ENCODE measurements at places on chromosomes 16 and 17.

- no peak overlapping the region for H3K4me3 ChIP-seq
- H3K4me1 ChIP-seq: no peaks in the 10 kb centered on the region
- H3K27me3 ChIP-seq: no peaks in the 10 kb centered on the region
Observed at GRCh38 chr17:5555254-5555653, 29.1 kb downstream of the NLRP1 start.

GRCh38 chr17:30532871-30533270, 55.7 kb downstream of the GOSR1 start:
- H3K36me3 ChIP-seq: peaks cover 10% of the 10 kb centered on the region
- H3K27ac ChIP-seq: no peak overlapping the region
- DNase-seq: no peak
- no peaks in the 10 kb centered on the region for H3K4me1 ChIP-seq

DNA sequence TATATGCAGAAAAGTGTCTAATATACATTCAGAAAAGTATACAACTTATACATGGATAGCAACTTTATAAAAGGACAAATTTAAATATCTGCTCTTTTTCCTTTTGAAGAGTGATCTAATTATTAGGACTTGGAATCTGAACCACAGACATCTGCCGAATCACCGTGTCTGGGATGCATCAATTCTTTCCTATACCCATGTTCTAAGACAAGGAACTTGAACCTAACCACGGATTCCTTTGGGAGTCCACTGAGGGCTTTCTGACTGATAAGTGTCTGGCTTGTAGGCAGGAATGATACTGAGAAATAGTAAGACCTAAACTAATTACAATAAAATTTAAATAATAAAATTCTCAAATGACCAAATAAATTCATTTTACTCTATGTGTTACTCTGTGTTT, 54.2 kb downstream of the NDEL1 start:
- H3K4me1 ChIP-seq: no peaks in the 10 kb centered on the region
- no peak overlapping the region for H3K4me3 ChIP-seq
- no peak for DNase-seq
- no peaks in the 10 kb centered on the region for H3K27me3 ChIP-seq

DNA sequence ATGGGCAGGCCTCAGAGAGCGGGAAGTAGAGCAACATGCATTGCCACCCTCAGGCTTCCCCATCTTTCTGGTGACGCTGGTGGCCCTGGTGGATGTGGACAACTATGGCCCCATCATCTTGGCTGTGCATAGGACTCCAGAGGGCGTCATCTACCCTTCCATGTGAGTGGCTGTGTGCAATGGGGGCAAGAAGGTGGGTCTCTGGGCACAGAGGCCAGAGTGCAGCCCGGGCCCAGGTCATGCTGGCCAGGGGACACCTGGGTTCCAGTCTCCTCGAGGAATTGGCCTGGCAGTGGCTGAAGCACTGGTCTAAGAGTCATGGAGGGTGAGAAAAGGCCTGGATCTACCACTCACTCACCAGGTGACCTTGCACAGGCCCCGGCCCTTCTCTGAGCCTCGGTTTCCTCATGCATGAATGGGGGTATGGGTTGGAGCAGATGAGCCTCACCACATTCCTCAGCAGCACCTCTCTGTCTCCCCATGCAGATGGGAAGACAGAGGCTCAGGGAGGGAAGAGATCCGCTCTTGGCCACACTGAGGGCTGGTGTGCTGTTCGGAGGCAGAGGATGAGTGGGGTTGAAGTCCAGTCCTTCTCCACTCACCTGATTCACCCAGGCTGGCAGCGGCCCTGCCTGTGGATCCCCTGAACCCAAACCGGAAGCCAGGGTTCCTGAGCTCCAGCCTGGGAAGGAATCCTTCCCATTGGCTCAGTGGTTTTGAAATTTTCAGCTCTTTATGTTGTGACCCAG, 7.2 kb upstream of the ADGRG3 start:
- H3K36me3 ChIP-seq: no peaks in the 10 kb centered on the region
- H3K27me3 ChIP-seq: no peaks in the 10 kb centered on the region
- no peak overlapping the region for H3K27ac ChIP-seq
- no peak overlapping the region for H3K4me3 ChIP-seq
- H3K4me1 ChIP-seq: no peaks in the 10 kb centered on the region
- no peak for DNase-seq

- no peak for DNase-seq
- H3K4me3 ChIP-seq: peak overlapping the region; percentile 37
- H3K36me3 ChIP-seq: no peaks in the 10 kb centered on the region
- H3K27ac ChIP-seq: peak overlapping the region; percentile 75
- no peaks in the 10 kb centered on the region for H3K27me3 ChIP-seq
- peaks cover 27% of the 10 kb centered on the region for H3K4me1 ChIP-seq
Observed at GRCh38 chr17:81429821-81430551, 34.7 kb downstream of the BAHCC1 start.

DNA sequence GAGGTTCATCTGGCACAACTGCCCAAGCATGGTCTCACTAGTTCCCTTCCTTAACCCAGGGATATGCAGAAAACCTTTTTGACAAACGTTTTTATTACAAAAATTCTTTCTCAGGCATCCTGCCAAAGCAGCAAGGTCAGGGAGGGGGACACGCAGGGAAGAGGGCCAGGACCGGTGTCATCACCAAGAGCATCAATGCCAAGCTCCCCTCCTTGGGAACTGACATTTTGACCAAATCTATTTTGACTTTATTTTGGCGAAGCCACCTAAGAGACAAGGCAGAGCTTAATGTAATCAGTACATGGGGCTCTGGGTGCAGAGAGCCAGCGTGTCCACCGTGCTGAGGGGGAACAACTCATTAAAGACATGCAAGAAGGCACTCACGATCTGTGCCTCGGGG, 265.2 kb downstream of the CBLN1 start:
- DNase-seq: no peak
- H3K27me3 ChIP-seq: no peaks in the 10 kb centered on the region
- no peak overlapping the region for H3K4me3 ChIP-seq
- no peaks in the 10 kb centered on the region for H3K4me1 ChIP-seq
- H3K27ac ChIP-seq: no peak overlapping the region

- no peaks in the 10 kb centered on the region for H3K27me3 ChIP-seq
- H3K27ac ChIP-seq: peak overlapping the region; percentile 5
- peaks cover 52% of the 10 kb centered on the region for H3K4me1 ChIP-seq
- H3K4me3 ChIP-seq: no peak overlapping the region
- DNase-seq: no peak
Observed at GRCh38 chr17:45296833-45297124, 20.0 kb downstream of the MAP3K14 start.

DNA sequence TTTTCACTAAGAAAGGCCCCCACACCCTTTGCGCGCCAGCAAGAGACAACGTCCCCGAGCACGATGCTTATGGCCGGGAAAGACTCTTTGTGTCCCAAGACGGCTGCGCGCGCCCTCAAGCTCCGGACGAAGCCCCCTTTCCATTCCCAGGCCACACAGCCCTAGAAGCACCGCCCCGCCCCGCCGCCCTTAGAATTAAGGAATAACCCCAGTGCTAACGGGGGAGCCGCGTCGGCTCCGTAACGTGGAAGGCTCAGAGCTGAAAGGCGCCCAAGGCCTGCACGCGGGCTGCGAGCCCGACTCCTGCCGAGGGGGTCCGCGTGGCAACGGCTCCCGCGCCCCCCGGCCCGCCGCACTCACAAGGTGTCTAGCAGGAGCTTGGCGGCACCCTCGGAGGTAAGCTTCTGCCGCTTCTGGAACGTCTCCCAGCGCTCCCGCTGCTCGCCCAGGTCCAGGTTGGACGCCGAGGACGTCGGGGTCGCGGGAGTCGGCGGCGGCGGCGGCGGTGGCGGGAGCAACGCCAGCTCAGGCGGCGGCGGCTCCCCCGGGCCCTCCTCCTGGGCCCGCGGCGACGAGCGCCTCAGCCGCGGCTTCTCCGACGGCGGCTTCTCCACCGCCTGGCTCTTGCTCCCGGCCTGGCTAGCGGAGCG, 477 bp downstream of the CENPV start:
- H3K27me3 ChIP-seq: no peaks in the 10 kb centered on the region
- peak overlapping the region; percentile 99 for H3K4me3 ChIP-seq
- H3K27ac ChIP-seq: peak overlapping the region; percentile 73
- H3K36me3 ChIP-seq: peaks cover 5% of the 10 kb centered on the region
- peaks cover 10% of the 10 kb centered on the region for H3K4me1 ChIP-seq
- DNase-seq: no peak

GRCh38 chr17:19418251-19418992, 7.4 kb downstream of the RNF112 start:
- no peaks in the 10 kb centered on the region for H3K27me3 ChIP-seq
- no peaks in the 10 kb centered on the region for H3K4me1 ChIP-seq
- H3K36me3 ChIP-seq: no peaks in the 10 kb centered on the region
- H3K4me3 ChIP-seq: no peak overlapping the region
- DNase-seq: peak; percentile 77
- peak overlapping the region; percentile 14 for H3K27ac ChIP-seq

GRCh38 chr16:85477801-85478363, 135.2 kb upstream of the GSE1 start:
- H3K36me3 ChIP-seq: peaks cover 7% of the 10 kb centered on the region
- no peaks in the 10 kb centered on the region for H3K4me1 ChIP-seq
- no peak overlapping the region for H3K27ac ChIP-seq
- DNase-seq: no peak

DNA sequence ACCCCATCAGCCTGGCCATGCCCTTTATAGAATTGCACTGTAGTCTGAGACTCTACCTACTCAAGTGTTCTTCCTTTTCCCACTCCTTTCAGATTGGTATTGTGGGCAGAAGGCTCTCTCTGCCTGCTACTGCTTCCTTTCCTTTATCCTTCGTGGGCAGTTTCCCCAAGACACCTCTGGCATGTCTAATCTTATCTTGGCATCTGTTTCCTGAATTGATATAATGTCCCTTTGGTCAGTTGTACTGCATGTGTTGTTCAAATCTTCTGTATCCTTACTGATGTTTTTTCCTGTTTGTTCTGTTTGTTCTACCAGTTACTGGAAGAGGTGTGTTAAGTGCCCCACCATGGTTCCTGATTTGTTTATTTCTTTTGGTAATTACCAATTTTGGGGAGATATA, 29.5 kb upstream of the MSI2 start:
- H3K4me3 ChIP-seq: no peak overlapping the region
- H3K4me1 ChIP-seq: no peaks in the 10 kb centered on the region
- no peak for DNase-seq
- no peak overlapping the region for H3K27ac ChIP-seq
- no peaks in the 10 kb centered on the region for H3K27me3 ChIP-seq

DNA sequence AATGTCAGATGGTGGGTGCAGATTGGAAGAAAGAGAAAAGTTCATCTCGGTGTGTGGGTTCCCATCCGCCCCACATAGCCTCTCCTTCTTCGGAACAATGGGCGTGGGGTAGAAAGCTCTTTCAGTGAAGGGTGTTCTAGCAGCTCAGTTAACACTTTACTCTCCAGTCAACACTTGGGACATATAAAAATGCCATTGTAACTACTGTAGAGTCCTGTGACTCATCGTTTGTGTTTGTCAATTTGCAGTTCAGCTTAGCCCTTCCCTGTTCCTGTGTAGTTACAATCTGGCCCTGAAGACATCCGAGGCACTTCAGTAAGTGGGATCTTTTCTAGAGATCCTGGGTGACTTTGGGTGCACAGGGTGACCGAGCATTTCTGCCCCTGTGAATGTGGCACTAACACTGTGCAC, 11.5 kb upstream of the CLEC18C start:
- no peaks in the 10 kb centered on the region for H3K27me3 ChIP-seq
- no peak overlapping the region for H3K27ac ChIP-seq
- H3K4me3 ChIP-seq: no peak overlapping the region
- H3K4me1 ChIP-seq: no peaks in the 10 kb centered on the region
- peaks cover 57% of the 10 kb centered on the region for H3K36me3 ChIP-seq
- DNase-seq: no peak

- peaks cover 3% of the 10 kb centered on the region for H3K36me3 ChIP-seq
- DNase-seq: peak; percentile 83
- peak overlapping the region; percentile 85 for H3K27ac ChIP-seq
- H3K4me3 ChIP-seq: peak overlapping the region; percentile 40
- no peaks in the 10 kb centered on the region for H3K27me3 ChIP-seq
Observed at GRCh38 chr16:89319886-89320781, 102.6 kb downstream of the ZNF778 start.

DNA sequence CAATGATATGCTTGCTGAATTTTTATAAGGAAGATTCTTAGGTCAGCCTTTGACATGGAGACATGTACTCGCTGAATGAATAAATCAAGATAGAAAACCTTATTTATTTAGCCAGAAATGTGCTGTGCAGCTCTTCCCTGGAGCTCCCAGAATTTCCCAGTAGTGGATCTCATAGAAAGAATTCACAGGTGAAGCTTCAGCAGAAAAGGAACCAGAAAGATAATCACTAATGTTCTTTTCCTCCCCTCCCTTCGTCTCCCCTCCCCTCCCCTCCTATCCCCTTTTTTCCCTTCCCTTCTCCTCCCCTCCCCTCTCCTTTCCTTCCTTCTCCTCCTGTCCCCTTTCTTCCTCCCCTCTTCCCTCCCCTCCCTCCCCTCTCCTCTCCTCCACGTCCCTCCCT, 158.2 kb downstream of the MAP2K6 start:
- H3K27me3 ChIP-seq: no peaks in the 10 kb centered on the region
- H3K4me3 ChIP-seq: no peak overlapping the region
- H3K4me1 ChIP-seq: peaks cover 17% of the 10 kb centered on the region
- no peak overlapping the region for H3K27ac ChIP-seq
- DNase-seq: no peak

DNA sequence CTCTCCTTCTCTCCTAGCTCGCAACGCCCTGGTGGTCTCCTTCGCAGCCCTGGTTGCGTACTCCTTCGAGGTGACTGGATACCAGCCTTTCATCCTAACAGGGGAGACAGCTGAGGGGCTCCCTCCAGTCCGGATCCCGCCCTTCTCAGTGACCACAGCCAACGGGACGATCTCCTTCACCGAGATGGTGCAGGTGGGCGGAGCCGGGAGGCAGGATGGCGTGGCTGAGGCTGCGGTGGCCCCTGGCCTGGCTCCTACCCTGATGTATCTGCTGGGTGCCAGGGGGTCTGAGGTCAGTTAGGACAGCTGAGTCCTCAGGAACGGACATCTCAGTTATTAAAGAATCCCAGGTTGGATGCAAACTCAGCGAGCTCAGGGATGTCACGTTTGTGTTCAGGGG, 16.7 kb downstream of the SLC26A11 start:
- peaks cover 85% of the 10 kb centered on the region for H3K36me3 ChIP-seq
- no peaks in the 10 kb centered on the region for H3K4me1 ChIP-seq
- no peaks in the 10 kb centered on the region for H3K27me3 ChIP-seq

DNA sequence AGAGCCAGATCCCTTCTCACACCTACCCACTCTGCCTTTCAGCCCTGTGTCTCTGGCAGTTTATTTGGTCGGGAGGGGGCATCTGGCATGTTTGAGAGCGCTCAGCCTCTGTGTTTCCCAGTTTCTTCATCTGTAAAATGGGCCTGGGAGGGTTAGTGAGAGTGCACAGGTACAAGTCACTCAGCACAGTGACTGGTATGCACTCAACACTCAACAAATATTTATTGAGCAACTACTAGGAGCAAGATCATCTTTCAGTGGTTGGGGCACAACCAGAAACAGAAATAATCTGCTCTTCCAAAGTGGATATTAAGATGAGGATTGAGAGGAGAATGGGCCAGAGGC, 13.7 kb upstream of the SRCIN1 start:
- no peaks in the 10 kb centered on the region for H3K36me3 ChIP-seq
- H3K4me1 ChIP-seq: no peaks in the 10 kb centered on the region
- no peak overlapping the region for H3K27ac ChIP-seq
- no peaks in the 10 kb centered on the region for H3K27me3 ChIP-seq
- H3K4me3 ChIP-seq: no peak overlapping the region

- H3K4me1 ChIP-seq: peaks cover 11% of the 10 kb centered on the region
- H3K36me3 ChIP-seq: no peaks in the 10 kb centered on the region
- no peak for DNase-seq
- H3K27me3 ChIP-seq: no peaks in the 10 kb centered on the region
- H3K27ac ChIP-seq: no peak overlapping the region
- no peak overlapping the region for H3K4me3 ChIP-seq
Observed at GRCh38 chr17:75755205-75755901, 9.6 kb downstream of the GALK1 start.

All from ascending aorta (tissue), 2 donors.